ENCODE measurements at places on chromosomes 7 and 10.

- no peak for DNase-seq
Measured at GRCh38 chr10:101113890-101114403, 17.2 kb upstream of the TLX1 start.

GRCh38 chr7:129512192-129512591 is 9.9 kb downstream of the SMKR1 start:
- DNase-seq = no peak

- DNase-seq = no peak
Measured at GRCh38 chr10:132353456-132354355, 21.7 kb downstream of the LRRC27 start.

- no peak for DNase-seq
Measured at GRCh38 chr7:150909200-150909995, 57.1 kb downstream of the AOC1 start.

GRCh38 chr10:131090761-131091661 is 220.5 kb downstream of the TCERG1L start:
- no peak for DNase-seq

DNA sequence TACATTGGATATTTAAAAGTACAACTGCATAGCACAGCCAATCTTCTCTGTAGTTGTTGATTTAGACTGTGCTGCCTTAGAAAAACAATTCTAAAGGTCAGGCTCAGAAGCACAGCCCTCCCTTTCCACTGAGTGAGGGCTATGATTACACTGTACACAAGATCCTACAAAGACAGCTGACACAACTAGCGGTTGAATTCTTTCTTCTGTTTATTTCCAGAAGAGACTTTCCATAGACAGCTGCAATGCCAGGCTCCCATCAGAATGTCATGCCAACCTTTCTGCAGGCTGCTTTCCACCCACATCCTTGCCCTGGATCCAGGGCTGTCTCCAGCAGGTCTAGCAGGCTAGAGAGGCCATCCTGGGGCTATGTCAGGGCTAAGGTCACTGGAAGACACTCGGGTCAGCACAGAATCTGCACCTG is 39.3 kb downstream of the FAM13C start:
- no peak for DNase-seq

DNA sequence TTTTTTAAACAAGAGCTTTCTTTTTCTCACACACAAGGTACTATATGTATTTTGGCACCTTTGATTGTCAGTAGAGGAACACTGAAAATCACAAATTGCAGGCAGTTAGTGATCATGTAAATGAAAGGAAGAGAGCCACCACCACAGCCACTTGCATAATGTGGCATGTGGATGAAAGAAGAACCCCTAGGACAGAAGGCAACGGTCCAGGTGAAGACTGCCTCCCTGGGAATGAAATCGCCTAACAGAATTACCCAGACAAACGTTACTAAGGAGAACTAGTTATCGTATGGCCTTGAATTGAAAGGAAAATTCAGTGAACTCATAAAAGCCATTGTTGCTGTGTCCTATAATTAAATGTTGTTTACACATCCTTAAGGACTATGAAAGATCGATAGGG is 41.2 kb upstream of the PTPRZ1 start:
- DNase-seq = no peak

GRCh38 chr7:111074748-111075146 is 16.2 kb upstream of the LRRN3 start:
- no peak for DNase-seq

- no peak for DNase-seq
Measured at GRCh38 chr7:116271161-116271913, 61.0 kb downstream of the TES start.

DNA sequence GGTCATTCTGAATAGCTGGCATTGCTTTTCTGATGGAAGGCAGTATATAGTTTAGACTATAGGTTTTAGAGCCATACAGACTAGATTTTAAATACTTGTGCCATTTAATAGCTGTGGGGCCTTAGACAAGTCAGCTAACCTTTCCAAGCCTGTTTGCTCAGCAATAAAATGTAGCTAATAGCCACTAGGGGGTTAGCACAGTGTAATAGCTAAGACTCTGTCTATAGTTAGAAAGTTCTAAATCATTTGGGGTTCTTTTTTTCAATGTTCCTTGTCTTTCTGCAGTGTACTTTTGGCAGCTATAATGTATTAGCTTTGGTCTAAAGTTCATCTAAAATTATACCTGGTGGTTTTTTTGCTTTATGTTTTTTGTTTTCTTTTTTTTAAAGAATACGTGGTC is 7.5 kb upstream of the KIFBP start:
- DNase-seq = no peak

GRCh38 chr10:131620904-131621303 is 279.9 kb upstream of the PPP2R2D start:
- no peak for DNase-seq

DNA sequence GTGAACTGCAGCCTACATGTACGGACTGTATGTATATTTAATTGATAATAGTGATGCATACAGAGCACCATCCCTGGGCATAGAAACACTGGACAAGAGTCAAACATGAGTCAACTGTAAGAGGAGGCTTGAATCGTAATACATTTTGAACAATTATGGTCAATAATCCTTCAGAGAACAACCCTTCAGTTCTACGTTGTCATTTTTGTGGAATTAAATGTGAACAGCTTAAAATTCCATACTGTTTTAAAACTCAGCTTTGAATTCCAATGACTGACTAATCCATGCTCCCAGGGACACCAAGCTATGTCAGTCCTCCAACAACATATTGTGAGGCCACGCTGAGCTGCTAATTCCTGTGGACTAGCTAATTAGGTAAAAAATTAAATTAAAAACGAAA is 41.5 kb upstream of the KMT2E start:
- DNase-seq = no peak

DNA sequence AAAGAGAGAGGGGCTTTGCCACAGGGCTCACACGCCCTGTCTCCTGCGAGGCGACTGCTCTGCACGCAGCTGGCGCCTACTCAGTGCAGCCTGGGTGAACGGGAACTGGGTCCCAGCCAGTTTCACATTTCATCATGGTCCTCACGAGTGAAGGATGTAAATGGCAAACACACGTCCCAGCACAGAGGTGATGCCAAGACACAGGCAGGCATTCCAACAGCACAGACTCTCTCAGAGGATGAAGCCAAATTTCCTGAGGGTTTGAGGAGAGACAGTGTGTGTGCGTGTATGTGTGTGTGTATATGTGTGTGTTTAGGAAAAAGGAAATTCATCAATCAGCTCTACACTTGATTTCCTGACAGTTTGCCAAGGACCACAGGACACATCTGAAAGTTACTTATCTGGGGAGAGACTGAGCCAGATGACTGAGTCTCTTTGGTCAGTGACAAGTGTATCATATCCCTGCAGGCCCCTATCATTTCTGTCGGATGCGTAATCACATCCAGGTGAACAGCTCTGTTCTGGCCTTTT is 53.9 kb downstream of the CHST15 start:
- no peak for DNase-seq

DNA sequence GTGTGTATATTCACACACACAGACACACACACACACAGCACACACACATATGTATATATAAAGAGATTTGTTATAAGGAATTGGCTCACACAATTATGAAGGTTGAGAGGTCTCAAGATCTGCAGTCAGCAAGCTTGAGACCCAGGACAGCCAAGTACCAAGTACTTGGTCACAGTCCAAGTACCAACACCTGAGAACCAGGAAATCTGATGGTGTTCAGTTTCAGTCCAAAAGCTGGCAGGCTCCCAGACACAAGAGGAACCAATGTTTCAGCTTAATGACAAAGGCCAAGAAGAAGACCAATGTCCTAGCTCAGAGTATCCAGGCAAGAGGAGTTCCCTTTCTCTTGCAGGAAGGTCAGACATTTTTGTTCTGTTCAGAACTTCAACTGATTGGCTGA is 780.2 kb downstream of the MAGI2 start:
- no peak for DNase-seq

- no peak for DNase-seq
Measured at GRCh38 chr10:64873959-64874358, 1352.8 kb downstream of the REEP3 start.

DNA sequence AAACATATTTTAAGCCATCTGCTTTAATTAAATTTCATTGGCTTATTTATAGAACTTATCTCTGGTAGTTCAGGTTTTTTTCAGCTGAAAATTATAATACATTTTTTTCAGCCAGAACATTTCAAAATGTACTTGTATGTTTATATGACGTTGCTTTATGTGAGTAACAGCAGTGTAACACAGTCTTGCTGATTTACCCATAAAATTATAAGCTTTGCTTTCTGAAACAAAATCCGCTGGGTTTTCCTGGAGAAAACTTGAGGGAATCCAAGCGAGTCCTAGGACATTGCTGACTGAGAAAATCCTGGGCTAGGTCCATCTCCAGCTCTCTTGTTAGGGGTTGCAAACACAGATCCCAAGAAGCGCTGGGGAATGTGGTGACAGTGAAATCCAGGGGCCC is 112.2 kb upstream of the GATA3 start:
- DNase-seq = no peak

- DNase-seq = no peak
Measured at GRCh38 chr7:35037211-35037525, at the start of gene DPY19L1. Gene DPY19L1 (minus strand): TSS chr7:35037485. CDS start chr7:35037394, 91 bp downstream.

DNA sequence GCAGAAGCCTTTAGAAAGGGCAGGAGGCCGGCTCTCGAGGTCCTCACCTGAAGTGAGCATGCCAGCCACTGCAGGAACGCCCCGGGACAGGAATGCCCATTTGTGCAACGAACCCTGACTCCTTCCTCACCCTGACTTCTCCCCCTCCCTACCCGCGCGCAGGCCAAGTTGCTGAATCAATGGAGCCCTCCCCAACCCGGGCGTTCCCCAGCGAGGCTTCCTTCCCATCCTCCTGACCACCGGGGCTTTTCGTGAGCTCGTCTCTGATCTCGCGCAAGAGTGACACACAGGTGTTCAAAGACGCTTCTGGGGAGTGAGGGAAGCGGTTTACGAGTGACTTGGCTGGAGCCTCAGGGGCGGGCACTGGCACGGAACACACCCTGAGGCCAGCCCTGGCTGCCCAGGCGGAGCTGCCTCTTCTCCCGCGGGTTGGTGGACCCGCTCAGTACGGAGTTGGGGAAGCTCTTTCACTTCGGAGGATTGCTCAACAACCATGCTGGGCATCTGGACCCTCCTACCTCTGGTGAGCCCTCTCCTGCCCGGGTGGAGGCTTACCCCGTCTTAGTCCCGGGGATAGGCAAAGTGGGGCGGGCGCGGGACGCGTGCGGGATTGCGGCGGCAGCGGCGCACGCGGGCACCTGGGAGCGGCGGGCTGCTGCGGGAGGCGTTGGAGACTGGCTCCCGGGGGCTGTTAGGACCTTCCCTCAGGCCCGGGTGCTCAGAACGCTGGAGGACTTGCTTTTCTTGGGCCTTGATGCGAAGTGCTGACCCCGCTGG is at the start of gene FAS:
FAS (plus strand) TSS at position 415 of the 777 bp plus-strand sequence; CDS start at position 494, 79 bp downstream.
- DNase-seq = peak; percentile 70

GRCh38 chr7:28062197-28062991 is 118.2 kb downstream of the JAZF1 start:
- peak; percentile 48 for DNase-seq

DNA sequence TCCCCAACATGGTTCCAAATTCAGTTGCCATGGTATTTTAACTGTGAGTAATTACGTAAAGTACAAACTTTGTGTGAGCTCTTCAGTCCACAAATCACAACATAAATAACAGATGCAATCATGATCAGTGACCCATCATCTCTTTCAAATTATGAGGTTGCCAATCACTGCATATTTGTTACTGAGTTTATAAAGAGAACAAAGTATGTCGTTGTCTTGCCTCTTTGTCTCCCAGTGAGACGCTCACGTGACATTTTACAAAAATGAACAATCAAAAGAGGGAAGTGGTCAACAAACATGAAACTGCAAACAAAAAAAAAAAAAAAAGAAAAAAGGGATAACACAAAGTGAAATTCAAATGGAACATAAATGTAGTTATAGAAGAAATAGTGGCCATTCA is 122.7 kb upstream of the PDSS1 start:
- DNase-seq = no peak

- no peak for DNase-seq
Measured at GRCh38 chr10:8794860-8795259, 740.4 kb downstream of the GATA3 start.

GRCh38 chr7:121327671-121328070 is 1.1 kb upstream of the WNT16 start:
- no peak for DNase-seq

DNA sequence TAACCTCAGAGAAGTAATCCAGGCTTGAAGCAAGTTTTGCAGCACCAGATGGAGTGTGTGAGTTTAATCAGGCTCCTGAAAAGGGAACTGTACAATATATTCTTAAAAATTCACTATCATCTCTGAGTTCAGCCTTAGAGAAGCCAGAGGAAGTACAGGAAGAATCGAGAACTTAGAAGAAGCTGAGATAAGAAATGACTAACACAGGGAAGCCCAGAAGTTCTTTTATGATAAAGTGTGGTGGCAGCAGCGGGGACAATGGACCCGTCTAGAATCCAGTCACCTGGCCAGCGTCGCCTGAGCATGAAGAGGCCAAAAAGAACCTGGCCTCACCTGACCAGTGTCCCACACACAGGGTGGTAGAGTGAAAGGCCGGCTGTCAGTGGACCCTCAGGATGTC is 161.0 kb downstream of the USP6NL start:
- DNase-seq = no peak

- peak; percentile 18 for DNase-seq
Measured at GRCh38 chr7:94510582-94511496, 1.2 kb downstream of the CASD1 start.

DNA sequence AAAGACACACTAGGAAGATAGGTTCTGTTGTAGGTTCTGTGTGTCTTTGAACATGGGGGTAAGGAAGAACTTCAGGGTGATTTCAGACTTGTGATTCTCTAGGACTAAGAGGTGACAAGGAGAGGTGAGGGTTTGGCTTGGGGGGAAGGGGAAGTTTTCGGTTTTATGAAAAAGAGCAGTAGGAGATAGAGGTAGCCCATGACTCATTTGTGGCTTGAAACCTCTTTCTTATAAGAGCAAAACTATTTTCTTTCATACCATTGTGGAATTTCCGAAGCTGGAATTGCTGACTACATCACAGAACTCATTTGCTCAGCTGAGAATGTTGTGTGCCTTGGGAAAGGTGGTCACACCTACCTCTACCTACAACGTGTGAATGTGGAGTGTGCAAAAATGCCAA is 39.6 kb upstream of the IKZF1 start:
- no peak for DNase-seq

GRCh38 chr7:151275813-151276577 is 27.5 kb upstream of the SMARCD3 start:
- no peak for DNase-seq

- DNase-seq = no peak
Measured at GRCh38 chr10:126062131-126063032, 166.0 kb downstream of the FANK1 start.
